ENCODE measurements at places on chromosomes 5 and 9.
A peak's percentile ranks its signal among the peaks of the same experiment; 100 is the strongest.

- no peak overlapping the region for H3K27ac ChIP-seq
- no peak for DNase-seq
- H3K36me3 ChIP-seq: peaks cover 2% of the 10 kb centered on the region
- H3K4me3 ChIP-seq: no peak overlapping the region
- no peaks in the 10 kb centered on the region for H3K4me1 ChIP-seq
Observed at GRCh38 chr5:82952326-82952725, 124.9 kb downstream of the TMEM167A start.

DNA sequence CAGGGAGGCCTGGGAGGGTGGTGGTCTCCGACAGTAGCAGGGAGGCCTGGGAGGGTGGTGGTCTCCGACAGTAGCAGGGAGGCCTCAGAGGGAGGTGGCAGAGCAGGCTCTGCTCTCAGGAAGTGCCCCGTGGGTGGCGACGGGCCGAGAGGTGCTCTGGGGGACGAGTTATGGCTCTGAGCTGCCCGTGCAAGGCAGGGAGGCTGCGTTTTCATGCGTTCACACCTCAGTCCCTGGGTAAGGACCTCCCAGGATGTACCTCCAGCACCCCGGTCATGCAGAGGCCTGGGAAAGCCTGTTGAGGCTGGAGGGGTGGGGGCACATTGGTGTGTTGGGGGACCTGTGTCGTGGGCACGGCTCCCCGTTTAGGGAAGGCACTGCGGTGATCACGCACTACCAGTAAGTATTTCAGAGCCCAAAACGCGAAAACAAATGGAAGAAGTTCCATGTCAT lies 37.4 kb upstream of the CLPTM1L start:
- H3K4me1 ChIP-seq: peaks cover 12% of the 10 kb centered on the region
- peaks cover 22% of the 10 kb centered on the region for H3K27me3 ChIP-seq
- H3K4me3 ChIP-seq: no peak overlapping the region
- no peak for DNase-seq
- no peak overlapping the region for H3K27ac ChIP-seq
- no peaks in the 10 kb centered on the region for H3K36me3 ChIP-seq

GRCh38 chr9:137064027-137064879 lies 6.1 kb downstream of the SAPCD2 start:
- H3K4me3 ChIP-seq: no peak overlapping the region
- DNase-seq: no peak
- H3K27ac ChIP-seq: no peak overlapping the region

GRCh38 chr5:178121391-178122276 lies 8.3 kb downstream of the N4BP3 start:
- H3K36me3 ChIP-seq: peaks cover 18% of the 10 kb centered on the region
- DNase-seq: no peak
- H3K4me3 ChIP-seq: no peak overlapping the region
- H3K4me1 ChIP-seq: peaks cover 16% of the 10 kb centered on the region
- no peak overlapping the region for H3K27ac ChIP-seq
- no peaks in the 10 kb centered on the region for H3K27me3 ChIP-seq

GRCh38 chr5:63233361-63233760 lies 654.7 kb downstream of the LRRC70 start:
- no peak for DNase-seq
- H3K4me1 ChIP-seq: no peaks in the 10 kb centered on the region
- H3K27me3 ChIP-seq: no peaks in the 10 kb centered on the region
- H3K4me3 ChIP-seq: no peak overlapping the region

DNA sequence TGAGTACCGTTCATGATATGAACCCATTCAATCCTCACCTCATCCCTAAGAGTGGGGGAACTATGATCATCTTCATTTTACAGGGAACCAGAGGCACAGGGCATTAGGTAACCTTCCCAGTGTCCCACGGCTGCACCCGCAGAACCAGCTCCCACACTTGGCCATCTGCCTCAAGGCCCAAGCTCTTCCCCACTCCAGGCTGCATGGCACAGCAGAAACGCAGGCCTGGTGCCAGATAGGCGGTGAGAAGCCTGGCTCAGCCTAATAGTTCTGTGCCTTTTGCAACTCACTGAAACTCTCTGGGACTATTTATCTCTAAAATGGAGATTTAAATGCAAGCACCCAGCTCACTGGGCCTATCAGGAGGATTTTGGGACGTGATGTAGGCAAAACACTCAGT lies 90.8 kb upstream of the ZNF618 start:
- DNase-seq: no peak
- H3K4me3 ChIP-seq: no peak overlapping the region
- no peaks in the 10 kb centered on the region for H3K27me3 ChIP-seq
- H3K27ac ChIP-seq: no peak overlapping the region

DNA sequence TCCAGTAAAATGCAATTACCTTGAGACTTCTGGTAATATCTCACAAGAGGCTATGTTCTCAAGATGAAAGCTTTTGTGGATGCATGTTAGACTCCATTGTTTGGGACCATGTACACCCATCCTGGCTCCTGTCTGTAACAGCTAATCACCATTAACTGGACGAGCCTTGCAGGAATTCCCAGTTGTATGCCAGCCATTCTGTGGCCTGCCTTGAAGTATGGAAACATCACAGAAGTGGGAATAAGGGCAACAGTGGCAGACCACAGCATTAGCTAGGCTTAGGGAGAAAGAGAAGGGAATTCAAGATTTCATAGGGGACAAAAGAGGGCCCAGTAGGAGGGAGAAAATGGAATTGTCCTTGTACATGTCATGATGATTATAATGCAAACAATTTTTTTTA lies 79.0 kb downstream of the RORB start:
- no peak for DNase-seq
- H3K4me1 ChIP-seq: no peaks in the 10 kb centered on the region
- no peaks in the 10 kb centered on the region for H3K36me3 ChIP-seq
- H3K4me3 ChIP-seq: no peak overlapping the region

GRCh38 chr9:5712651-5713390 lies 83.9 kb downstream of the RIC1 start:
- no peak overlapping the region for H3K27ac ChIP-seq
- H3K4me1 ChIP-seq: no peaks in the 10 kb centered on the region
- H3K4me3 ChIP-seq: no peak overlapping the region
- H3K36me3 ChIP-seq: peaks cover 3% of the 10 kb centered on the region
- no peaks in the 10 kb centered on the region for H3K27me3 ChIP-seq

- H3K4me1 ChIP-seq: no peaks in the 10 kb centered on the region
- peak; percentile 30 for DNase-seq
- H3K27ac ChIP-seq: no peak overlapping the region
- no peaks in the 10 kb centered on the region for H3K36me3 ChIP-seq
- H3K4me3 ChIP-seq: no peak overlapping the region
Observed at GRCh38 chr9:115494393-115494792, 376.4 kb upstream of the TNC start.

DNA sequence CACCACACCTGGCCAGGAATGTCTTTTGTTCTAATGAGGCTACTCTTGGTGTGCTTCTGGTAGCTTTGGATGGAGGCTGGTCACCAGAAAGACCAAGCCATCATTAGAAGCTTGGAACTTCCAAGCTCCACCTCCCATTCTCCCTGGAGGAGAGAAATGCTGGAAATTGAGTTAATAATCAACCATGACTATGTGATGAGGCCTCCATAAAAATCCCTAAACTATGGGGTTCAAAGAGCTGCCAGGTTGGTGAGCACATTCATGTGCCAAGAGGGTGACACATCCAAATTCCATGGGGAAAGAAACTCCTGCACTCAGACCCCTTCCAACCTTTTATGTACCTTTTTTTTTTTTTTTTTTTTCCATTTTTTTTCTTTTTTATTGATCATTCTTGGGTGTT lies 105.5 kb upstream of the SPATA31C2 start:
- H3K4me1 ChIP-seq: no peaks in the 10 kb centered on the region
- H3K27me3 ChIP-seq: no peaks in the 10 kb centered on the region
- no peak overlapping the region for H3K4me3 ChIP-seq
- DNase-seq: no peak
- H3K27ac ChIP-seq: no peak overlapping the region

- no peaks in the 10 kb centered on the region for H3K36me3 ChIP-seq
- no peaks in the 10 kb centered on the region for H3K27me3 ChIP-seq
- H3K27ac ChIP-seq: no peak overlapping the region
- no peak for DNase-seq
Observed at GRCh38 chr5:89471541-89471940, 588.6 kb upstream of the MEF2C start.

DNA sequence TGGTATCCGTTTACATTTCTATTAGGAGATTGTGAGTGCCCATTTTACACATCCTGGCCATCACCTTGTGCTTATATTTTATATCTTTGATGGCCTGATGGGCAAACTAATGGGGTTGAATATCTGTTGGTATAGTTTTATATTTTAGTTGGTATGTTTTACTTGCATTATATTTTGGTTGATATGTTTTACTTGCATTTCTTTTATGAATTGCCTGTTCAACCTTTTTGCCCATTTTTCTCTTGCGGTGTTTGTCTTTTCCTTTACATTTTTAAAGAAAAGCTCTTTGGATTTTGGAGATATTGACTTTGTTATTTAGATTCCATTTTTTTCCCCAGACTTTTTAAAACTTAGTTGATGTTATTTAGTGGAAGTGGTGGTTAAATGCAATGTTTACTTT lies 14.6 kb downstream of the ZNF618 start:
- peaks cover 5% of the 10 kb centered on the region for H3K4me1 ChIP-seq
- no peak overlapping the region for H3K27ac ChIP-seq
- H3K36me3 ChIP-seq: no peaks in the 10 kb centered on the region
- H3K4me3 ChIP-seq: no peak overlapping the region
- no peak for DNase-seq
- no peaks in the 10 kb centered on the region for H3K27me3 ChIP-seq

GRCh38 chr9:127137640-127138360 lies 15.4 kb upstream of the ANGPTL2 start:
- no peak for DNase-seq
- H3K27me3 ChIP-seq: no peaks in the 10 kb centered on the region
- no peaks in the 10 kb centered on the region for H3K36me3 ChIP-seq
- peaks cover 12% of the 10 kb centered on the region for H3K4me1 ChIP-seq

GRCh38 chr5:95924720-95925377 lies 36.8 kb downstream of the ELL2 start:
- no peak overlapping the region for H3K4me3 ChIP-seq
- no peak overlapping the region for H3K27ac ChIP-seq
- DNase-seq: peak; percentile 31
- peaks cover 2% of the 10 kb centered on the region for H3K36me3 ChIP-seq
- no peaks in the 10 kb centered on the region for H3K4me1 ChIP-seq

Data from trophoblast cell (in vitro differentiated cells and primary cell).